Bone marrow (tissue), 2 donors: ENCODE measurements at places on chromosomes 1 and 21.

DNA sequence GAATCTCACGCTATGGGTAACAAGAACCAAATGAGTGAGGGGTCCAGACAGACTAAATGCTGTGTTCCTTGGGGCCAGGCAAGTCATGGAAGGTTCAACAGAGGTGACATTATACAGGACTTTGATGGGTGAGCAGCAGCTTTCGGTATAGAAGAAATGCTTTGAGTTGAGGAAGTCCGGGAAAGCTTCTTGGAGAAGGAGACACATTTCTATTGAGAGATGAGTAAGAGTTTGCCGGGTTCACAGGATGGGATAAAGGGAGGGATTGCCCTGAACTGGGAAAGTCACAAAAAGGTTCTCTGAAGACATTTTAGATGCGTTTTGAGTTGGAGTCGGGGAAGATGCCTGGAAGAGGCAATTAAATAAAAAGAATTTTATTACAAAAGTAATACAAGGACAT, 580 bp upstream of the AZIN2 start:
- no peak for DNase-seq

DNA sequence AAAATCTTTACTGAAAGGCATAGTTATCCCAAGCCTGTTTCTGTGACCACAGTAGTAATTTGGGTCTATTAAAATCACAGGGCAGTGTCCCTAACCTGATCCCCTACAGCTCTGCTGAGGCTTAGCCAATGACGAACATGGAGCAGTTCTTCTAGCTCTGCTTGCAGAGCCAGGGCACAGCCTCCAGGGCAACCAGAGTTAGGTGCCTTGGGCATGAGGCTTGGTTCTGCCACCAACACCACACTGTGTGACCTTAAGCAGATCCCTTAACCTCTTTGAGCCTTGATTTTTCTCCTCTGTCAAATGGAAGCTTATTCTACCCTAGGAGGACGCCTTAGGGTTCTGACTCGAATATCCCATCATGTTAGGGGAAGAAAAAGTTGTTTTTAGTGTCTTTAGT, 86.7 kb upstream of the TLR5 start:
- no peak for DNase-seq

DNA sequence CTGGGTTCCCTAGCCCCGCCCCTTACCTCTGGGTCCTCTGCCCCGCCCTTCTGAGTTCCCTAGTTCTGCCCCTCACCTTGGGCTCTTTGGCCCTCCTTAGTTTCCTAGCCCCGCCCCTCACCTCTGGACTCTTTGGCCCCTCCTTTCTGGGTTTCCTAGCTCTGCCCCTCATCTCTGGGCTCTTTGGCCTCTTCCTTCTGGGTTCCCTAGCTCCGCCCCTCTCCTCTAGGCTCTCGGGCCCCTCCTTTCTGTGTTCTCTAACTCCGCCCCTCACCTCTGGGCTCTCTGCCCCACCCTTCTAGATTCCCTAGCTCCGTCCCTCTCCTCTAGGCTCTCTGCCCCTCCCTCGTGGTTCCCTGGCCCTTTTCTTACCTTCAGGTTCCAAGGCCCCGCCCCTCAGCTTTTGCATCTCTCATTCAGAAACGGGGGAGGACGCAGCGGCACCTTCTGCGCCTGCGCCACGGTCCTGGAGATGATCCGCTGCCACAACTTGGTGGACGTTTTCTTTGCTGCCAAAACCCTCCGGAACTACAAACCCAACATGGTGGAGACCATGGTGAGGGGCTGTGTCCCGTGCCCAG, 88.5 kb downstream of the PTPRU start:
- DNase-seq = no peak

- DNase-seq = no peak
These were observed 661.6 kb downstream of the ADGRL2 start for GRCh38 chr1:82462366-82462765.

DNA sequence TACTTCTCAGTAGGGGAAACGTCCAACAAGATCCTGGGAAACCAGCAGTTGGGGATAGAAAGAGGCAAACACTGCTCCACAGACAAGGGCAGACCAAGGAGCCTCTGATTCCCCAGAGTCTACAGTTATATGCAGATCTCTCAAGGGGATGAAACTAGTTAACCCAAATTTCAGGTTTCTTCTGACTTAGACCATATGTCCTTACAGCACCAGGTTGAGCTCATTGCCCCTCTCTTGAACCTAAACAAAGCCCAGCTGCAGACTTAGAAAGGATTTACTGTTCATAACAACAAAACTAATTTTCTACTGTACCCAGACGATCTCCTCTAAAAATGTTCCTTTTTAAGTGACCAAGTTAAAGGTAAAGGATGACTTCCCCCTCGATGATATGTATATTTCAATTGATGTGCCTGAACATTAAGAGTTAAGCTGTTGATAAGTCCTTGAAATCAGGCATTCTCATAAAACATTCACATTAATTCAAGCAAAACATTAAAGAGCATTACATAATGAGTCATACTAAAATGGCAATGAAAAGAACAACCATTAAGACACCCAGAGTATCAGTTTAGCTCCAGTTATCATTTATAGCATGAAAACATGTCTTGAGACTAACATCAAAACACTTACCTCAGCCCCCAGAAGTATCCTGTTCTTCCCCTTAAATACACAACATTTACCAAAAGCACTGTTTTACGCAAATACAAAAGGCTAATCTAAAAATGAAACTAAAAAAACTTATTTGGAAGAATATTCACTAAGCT, 24.1 kb downstream of the SMYD3 start:
- DNase-seq = no peak

- DNase-seq = no peak
These were observed 55.7 kb upstream of the SYNC start for GRCh38 chr1:32758177-32758794.

DNA sequence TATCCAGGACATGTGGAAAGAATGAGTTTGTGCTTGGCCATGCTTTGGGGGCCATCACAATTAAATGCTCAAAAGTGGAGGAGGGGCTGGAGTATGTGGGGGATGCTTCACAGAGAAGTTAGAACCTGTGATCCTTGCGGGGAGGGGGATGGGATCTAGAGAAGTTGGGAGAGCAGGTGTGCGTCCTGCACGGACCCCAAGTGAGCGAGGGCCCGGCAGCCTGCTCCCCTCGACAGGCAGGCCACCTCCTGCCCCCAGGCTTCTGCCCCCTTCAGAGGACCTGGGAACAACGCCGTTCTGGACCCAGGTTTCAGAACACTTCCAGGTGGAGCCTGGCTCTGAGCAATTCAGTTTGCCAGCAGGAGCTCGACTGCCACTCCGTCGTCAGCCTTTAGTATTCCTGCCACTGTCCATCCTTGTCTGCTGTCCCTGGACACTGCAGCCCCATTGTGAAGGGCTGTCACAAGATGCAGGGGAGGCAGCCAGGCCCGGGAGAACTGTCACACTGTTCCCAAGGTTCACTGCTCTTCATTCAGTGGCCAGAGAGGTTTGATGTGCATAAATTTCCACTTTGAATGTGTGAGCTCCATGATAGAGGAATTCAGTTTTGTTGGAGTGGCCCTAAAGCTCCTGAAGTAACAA, 112.2 kb downstream of the DHRS3 start:
- DNase-seq = no peak

DNA sequence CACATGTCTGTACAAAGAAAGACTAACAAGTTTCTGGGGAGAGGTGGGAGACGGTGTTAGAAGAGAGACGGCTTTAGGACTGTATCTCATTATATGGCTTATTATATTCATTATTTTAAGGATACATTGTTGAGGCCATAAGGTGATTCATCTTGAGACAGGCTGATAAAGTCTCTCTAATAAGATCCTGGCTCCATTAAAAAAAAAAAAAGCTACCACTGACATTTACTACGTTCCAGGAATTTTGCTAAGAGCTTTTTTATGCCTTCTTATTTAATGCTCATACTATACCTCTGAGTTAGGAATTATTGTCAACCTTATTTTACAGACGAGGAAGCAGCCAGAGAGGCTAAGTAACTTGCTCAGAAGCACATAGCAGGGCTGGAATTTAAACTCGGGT, 173.7 kb downstream of the GABPA start:
- no peak for DNase-seq

- DNase-seq = no peak
These were observed 40.5 kb upstream of the FHAD1 start for GRCh38 chr1:15206418-15207030.

DNA sequence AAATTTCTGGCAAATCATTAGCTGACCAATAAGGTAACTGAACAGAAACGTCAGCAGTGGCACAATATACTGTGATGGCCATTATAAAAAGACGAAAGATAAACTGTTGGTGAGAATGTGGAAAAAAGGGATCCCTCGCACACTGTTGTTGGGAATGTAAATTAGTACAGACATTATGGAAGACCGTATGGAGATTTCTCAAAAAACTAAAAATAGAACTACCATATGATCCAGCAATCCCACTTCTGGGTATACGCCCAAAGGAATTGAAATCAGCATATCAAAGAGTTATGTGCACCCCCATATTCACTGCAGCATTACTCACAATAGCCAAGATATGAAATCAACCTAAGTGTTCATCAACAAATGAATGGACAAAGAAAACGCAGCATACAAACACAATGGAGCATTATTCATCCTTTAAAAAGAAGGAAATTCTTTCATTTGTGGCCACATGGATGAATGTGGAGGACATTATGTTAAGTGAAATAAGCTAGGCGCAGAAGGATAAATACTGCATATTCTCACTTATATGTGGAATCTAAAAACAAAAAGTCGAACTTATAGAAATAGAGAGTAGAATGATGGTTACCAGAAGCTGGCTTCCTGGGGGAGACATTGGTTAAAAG, 257.7 kb downstream of the RHOU start:
- DNase-seq = no peak

DNA sequence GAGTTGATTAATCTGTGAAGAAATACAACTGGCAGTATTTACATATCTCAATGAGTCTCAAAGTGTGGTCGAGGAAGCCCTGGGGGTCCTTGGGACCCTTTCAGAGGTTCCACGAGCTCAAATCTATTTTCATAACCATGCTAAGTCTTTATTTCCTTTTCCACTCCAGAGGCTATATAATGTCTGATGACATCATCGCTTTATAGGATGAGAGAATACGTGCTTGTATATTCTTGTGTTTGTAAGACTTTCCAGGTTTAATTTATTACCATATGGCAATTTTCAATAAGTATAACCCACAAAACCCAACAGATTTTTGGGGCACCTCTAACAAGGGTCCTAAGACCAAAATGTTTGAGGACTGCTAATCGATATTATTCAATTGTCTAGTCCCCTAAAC, 1.4 kb upstream of the SLC19A2 start:
- no peak for DNase-seq

- no peak for DNase-seq
These were observed 33.5 kb downstream of the DMAP1 start for GRCh38 chr1:44246806-44247205.

GRCh38 chr1:6009120-6010040, 17.2 kb upstream of the NPHP4 start:
- no peak for DNase-seq

DNA sequence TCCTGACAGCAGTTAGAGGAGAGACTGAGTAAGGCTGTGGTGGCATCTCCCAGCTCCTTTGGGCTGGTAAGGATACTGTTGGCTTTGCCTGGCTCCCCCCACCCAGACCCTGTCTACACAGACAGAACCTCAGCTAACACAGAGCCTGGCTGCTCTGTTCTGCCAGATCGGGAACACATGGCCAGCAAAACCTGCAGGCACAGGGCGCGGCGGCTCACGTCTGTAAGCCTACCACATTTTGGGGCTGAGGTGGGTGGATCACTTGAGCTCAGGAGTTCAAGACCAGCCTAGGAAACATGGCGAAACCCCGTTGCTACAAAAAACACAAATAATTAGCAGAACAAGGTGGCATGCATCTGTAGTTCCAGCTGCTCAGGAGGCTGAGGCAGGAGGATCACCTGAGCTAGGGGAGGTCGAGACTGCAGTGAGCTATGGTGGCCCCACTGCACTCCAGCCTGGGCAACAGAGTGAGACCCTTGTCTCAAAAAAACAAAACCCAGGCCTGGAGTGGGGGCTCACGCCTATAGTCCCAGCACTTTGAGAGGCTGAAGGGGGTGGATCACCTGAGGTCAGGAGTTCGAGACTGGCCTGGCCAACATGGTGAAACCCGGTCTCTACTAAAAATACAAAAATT, 6.7 kb downstream of the CSTB start:
- DNase-seq = no peak

DNA sequence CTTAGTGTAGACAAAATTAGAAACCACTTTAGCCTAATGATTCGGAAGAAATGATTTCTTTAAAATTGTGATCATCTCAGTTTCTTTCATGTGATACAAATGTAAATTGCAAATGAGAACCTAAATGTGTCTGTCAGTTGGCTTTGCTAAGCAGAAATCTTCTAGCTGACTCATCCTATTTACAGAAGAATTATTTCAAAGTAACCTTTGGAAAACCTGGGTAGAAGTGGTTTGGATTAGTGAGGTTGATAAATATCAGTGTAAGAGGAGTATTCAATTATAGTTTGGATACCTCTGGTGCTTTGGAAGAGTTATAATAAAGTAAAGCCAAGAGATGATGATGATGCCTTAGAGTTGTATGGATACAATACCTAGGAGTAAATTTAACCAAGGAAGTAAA, 37.4 kb downstream of the CC2D1B start:
- DNase-seq = no peak

DNA sequence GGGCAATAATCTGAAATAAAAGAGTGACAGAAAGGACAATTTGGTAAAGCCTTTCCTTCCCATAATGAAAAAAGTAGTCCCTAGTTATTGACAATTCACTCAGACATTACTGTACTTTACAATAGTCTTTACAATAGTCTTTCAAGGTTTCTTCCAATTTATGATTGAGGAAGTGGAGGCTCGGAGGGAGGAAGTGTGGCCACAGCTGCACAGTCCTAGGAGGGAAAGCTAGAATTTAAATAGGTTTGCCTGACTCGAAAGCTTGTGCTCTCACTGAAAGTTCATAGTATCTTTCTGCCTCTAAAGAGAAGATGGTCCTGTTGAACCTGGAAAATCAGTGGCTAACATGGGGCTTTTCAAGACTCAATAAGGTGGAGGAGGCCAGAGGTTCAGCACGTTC, 203.2 kb downstream of the SDCCAG8 start:
- no peak for DNase-seq

DNA sequence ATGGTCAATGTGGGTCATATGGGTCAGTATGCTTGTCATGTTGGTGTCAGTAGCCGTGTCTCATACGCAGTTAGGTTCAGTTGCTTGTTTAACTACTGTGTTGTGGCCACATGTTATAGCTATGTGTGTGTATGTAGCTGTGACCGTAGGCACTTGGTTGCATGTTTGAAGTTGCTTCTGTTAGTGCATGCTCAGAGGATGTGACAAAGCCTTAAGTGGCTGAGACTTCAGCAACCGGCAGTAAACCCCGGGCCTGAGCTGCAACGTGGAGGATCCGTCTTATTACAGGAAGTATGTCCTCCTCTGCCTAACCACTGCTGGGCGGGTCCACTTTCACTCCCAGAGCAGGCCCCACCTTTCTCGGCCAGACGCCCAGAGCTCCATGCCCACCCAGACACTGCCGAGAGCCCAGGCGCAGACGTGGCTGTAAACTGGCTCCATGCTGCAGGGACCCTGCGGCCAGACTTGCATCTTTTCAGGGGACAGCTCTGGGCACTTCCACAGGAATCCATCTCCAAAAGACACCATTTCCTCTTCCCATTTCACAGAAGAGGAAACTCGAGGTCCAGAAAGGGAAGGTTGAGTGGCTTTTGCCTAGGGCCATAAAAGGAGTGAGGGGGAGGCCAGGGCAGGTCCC, 2.2 kb downstream of the TCEA3 start:
- DNase-seq = no peak
